Activated naive CD8-positive, alpha-beta T cell treated with anti-CD3 and anti-CD28 coated beads, Interleukin-2, amount 50 U/mL, for 24 hours (primary cell): ENCODE measurements at places on chromosomes 12 and 14.
A peak's percentile ranks its signal among the peaks of the same experiment; 100 is the strongest.

- DNase-seq, result no peak
Observed at GRCh38 chr12:128055567-128055966, 211.4 kb upstream of the TMEM132C start.

DNA sequence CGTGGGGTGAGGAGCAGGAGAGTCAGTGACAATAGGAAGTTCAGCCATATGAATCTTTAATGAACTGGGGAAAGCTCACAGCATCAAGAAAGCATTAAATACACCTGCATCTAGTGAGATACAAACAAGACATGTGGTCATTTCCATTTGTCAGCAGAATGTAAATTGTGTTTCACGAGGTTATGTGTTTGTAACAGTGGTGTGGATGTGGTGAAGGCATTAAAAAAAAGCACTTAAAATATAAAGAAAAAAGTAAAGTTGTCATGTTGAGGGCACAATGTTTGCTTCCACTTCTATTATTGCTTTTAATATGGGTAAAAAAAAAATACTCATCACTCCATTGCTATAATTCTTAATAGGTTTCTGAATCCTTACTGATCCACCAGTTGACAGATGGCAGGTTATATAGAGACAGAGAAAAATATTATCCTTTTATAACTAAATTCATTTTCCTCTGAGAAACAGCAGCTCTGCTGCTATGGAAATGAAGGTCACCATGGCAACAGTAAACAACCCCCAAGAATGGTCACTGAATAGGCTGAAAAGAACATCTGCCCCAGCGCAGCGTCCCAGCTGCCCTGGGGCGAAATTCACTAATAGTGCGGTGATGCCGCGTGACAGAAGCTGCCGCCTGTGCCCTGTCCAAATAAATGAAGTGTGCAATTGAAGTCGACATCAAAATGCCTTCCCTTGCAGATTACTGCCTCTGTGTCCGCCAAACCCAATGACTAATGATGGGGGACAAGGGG, 226.1 kb downstream of the FOXN3 start:
- DNase-seq, result no peak

DNA sequence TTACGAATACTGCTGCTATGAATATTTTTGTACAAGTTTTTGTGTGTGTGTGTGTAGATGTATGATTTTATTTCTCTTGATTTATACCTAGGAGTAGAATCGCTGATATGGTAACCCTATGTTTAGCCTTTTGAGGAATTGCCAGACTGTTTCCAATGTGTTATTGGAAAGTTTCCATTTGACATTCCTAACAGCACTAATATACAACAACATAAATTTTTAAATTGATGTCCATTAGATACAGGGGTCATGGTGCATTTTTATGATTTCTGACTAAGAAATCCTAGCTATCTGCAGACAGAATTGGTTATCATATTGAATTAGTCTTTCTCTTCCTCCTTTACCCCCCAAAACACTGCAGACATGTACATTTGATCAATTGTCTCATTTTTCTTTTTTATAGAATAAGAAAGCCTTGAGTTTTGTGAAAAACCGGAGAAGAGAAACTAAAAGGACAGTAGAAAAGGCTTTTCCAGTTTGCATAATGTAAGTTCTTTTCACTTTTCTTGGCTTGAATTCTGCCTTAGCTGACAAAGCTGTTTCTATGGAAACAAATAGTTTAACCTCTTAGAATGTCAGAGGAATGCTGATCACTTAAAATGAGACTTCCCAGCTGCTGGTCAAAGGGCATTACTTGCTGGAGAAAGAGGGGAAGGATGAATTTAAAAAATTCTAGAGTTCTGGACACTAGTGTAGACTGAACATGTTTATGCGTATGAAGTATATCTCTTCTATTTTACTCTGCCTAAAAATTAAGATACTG, 28.2 kb downstream of the PALS1 start:
- DNase-seq, result no peak

DNA sequence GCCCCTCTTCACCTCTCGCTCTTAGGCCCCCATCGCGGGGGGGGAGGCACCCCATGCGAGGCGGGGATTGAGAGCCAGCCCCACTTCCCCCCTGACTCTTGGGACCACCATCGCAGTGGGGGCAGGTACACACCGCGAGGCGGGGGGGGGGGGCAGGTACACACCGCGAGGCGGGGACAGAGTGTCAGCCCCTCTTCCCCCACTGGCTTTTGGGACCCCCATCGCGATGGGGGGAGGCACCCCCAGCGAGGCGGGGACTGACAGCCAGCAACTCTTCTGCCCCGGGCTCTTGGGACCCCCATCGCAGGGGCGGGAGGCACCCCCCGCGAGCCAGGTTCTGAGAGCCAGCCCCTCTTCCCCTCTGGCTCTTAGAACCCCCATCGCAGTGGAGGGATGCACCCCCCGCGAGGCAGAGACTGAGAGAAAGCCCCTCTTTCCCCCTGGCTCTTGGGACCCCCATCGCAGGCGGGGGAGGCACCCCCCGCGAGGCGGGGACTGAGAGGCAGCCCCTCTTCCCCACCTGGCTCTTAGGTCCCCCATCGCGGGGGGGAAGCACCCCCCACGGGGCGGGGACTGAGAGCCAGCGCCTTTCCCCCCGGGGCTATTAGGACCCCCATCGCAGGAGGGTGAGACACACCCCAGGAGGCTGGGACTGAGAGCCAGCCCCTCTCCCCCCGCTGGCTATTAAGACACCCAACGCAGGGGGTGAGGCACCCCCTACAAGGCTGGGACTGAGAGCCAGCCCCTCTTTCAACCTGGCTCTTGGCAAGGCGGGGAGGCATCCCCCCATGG, 196.5 kb upstream of the PZP start:
- DNase-seq, result no peak

DNA sequence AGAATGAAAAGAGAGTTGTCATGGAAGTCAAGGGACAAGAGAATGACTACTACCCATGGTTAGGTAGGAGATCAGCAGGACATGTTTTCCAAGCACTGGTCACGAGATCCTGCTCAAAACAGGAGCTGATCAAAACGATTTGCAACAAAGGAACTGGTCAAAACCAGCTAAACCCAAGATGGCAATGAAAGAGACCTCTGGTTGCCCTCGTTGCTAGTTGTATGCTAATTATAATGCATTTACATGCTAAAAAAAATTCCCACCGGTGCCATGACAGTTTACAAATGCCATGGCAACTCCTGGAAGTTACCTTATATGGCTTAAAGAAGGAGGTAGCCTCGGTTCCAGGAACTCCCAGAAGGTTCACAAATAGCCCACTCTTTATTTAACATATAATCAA, 95.0 kb upstream of the OTX2 start:
- DNase-seq, result no peak

- no peak for DNase-seq
Observed at GRCh38 chr14:102923925-102924486, 1.5 kb downstream of the AMN start.

DNA sequence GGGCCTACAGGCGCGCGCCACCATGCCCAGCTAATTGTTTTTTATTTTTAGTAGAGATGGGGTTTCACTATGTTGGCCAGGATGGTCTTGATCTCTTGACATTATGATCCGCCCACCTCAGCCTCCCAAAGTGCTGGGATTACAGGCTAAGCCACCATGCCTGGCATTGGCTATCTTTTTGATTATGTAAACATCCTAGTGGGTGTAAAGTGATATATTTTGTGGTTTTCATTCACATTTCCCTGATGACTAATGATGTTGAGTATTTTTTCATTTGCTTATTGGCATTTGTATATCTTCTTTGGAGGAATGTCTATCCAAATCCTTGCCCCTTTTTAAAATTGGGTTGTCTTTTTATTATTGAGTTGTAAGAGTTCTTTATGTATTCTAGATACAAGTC, 16.3 kb downstream of the CREBL2 start:
- no peak for DNase-seq

- DNase-seq, result no peak
Observed at GRCh38 chr12:56804169-56804568, 41.0 kb downstream of the HSD17B6 start.

- no peak for DNase-seq
Observed at GRCh38 chr14:53715193-53715721, 241.4 kb downstream of the BMP4 start.

GRCh38 chr12:86931714-86932113, 675.5 kb upstream of the MGAT4C start:
- no peak for DNase-seq

DNA sequence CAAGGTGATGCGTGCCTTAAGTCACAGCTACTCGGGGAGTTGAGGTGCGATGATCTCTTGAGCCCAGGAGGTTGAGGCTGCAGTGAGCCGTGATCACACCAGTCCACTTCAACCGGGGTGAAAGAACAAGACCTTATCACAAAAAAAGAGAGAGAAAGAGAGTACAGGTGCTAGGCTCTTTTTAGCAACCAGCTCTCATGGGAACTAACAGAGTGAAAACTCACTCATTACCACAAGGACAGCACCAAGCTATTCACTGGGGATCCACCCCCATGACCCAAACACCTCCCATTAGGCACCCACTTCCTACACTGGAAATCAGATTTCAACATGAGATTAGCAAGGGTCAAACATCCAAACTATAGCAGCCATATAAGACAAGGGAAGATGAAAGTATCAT, 164.2 kb downstream of the NDUFA12 start:
- no peak for DNase-seq

DNA sequence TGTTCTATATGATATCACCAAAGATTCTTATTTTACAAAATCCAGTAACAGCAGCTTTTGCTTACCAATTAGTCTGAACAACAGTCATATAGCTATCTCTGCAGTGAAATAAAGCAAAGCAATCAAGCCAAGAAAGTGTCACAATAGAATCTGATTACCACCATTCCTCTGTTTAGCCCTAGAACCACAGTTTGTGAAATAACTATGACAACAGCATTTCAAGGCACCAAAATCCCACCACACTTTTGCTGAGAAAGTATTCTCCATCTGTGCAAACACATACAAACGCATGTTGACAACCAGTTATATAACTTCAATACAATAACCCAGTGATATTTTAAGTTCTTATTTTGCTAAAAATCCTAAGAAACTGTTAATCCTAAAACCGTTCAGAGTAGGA, 7.4 kb downstream of the PPP1R13B start:
- no peak for DNase-seq

DNA sequence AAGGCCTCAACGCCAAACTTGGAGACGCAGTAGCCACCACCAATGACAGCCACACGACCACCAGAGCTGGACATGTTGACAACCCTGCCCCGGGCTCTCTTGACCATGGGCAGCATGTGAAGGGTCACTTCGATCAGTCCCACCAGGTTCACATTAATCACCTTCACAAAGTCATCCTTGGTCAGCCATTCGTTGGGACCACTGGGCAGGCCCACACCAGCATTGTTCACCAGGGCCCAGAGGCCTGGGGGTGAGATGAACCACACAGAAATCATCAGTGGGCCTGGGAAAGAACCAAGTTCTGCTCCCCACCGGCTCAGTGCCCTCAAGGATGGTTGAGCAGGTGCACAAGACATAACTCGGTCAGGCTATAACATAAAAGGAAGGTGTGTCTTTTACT, 4.0 kb downstream of the SDR9C7 start:
- DNase-seq, result no peak

DNA sequence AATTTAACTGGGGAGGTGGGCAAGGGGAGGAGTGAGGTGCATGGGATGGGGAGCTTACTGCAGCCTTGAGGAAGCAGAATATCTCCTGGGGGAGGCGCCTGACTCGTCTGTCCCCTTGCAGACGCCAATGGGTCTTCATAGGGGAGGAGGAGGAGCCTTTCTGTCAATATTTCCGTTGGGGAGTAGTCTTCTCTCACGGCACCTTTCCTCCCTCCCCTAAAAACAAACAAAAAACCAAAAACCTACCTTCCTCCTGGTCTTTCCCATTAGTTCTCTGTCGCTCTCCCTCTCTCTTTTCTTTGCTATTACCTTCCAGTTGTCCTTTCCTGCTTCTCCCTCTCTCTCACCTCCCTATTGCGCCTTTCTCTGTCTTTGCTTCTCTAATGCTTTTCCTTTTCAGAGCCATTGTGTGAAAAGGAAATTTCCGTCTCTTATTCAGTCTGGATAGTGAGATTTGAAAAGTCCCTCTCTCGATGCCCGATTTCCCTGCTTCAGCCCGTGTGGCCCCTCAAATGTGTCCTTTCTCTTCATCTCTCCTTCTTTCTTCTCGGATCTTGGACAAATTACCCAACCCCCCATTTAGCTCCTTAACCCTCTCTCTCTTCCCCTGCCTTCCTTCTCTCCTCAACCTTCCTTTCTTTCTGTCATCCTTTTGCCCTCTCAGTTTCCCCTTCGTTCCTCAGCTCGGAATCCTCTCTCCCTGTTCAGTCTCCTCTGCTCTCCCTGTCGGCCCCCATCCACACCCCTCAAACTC, 5.9 kb downstream of the GPR84 start:
- peak; percentile 53 for DNase-seq

DNA sequence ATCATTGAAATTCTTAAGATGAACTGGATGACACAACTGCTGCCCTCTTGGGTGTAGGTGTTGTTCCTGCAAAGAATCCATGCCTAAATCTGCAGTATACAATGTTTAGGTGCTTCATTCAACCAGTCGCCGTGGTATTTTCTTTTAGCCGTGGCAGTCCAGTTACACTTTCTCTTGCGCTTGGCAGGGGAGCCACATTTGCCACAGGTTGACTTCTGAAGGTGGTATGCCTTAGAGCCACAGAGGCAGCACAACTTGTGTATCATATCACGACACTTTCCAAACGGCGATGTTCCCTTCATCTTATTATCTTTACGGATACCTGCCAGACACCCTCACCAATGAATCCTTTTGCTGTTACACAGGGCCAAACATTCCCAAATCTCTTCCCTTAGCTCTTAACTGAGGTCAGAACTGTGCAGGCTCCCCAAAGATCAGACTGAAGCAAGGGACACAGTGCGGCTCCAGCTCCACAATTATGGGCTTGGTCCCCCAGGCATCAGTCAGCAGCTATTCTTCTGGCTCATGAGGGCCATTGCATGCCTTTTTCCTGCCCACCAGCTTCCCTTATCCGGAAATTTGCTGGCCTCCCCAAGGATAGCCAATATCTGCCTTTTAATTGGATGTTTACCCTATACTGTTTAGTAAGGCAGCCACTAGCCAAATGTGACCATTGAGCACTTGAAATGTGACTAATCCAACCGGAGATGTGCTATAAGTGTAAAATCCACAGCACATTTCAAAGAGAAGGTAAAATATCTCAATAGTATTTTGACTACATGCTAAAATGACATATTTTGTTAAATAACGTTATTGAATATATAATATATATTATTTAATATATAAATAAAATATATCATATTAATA, 50.7 kb downstream of the SENP1 start:
- no peak for DNase-seq

GRCh38 chr12:21456291-21456780, 18.9 kb downstream of the PYROXD1 start:
- peak; percentile 33 for DNase-seq

GRCh38 chr12:88179436-88180014, 37.4 kb downstream of the TMTC3 start:
- no peak for DNase-seq

GRCh38 chr12:29563071-29563470, 65.6 kb upstream of the OVCH1 start:
- DNase-seq, result no peak

DNA sequence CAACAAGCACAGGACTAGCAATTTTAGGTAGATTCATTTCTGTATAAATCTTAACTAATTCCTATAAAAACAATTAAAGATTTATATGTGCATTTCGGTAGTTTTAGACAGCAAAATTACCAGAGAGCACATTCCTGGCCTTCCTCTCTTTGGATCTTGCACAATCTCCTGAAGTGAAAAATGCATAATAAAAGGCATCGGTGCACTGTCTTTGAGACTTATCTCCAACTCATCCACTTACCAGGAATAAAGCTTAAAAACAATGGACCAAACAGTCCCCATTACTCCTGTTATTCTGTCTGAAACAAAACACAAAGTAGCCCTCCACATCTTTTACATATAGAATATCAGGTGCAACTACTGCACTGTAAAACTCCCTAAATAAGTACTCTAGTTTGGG, 69.3 kb downstream of the HECTD1 start:
- DNase-seq, result no peak

GRCh38 chr12:52895726-52896189, 9.1 kb downstream of the KRT8 start:
- no peak for DNase-seq
